ENCODE measurements at places on chromosomes 2 and 18. TPM values are rescaled to one million over a fixed set of nuclear protein-coding genes. Genes with fewer than 3 reads are reported as not detected.
A peak's percentile ranks its signal among the peaks of the same experiment; 100 is the strongest.

DNA sequence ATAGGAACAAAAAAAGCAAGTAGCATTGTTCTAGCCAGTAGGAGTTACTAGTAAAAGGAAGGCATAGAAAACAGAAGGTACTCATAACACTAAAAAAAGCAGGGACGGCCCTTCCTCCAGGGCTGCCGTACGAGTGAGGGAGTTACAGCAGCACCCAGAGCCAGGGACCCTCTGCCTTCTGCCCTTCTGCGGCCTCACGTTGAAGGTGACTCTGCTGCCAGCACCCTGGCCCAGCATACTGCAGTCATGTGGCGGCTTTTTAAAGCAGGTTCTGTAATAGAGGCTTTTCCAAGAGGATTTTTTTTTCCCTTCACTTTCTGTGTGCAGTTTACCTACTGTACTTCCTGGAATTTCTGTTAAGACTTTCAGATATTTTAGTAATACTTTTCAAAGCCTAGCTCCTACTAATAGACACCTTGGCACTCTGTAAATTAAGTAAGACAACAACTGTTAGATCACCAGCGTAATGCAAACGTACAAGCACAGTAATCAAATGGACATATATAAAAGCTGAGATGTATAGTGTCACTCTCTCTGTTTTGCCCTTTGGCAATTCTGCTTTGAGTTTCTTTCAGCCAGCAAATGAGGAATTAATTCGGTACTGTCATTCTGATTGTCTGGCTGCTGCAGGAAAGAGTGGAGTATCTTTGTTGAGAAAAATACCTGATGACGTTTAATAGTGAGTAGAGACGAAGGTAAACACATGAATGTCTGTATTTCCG is 161.5 kb downstream of the PTGR3 start:
- H3K36me3 ChIP-seq: no peaks in the 10 kb centered on the region
- H3K27ac ChIP-seq: no peak overlapping the region
- H3K27me3 ChIP-seq: no peaks in the 10 kb centered on the region
- no peak overlapping the region for H3K4me3 ChIP-seq

GRCh38 chr18:54946149-54946581 is 13.1 kb downstream of the CCDC68 start:
- H3K4me3 ChIP-seq: peak overlapping the region; percentile 58
- no peak for DNase-seq
- no peak overlapping the region for H3K27ac ChIP-seq
- no peaks in the 10 kb centered on the region for H3K36me3 ChIP-seq
- H3K27me3 ChIP-seq: no peaks in the 10 kb centered on the region

DNA sequence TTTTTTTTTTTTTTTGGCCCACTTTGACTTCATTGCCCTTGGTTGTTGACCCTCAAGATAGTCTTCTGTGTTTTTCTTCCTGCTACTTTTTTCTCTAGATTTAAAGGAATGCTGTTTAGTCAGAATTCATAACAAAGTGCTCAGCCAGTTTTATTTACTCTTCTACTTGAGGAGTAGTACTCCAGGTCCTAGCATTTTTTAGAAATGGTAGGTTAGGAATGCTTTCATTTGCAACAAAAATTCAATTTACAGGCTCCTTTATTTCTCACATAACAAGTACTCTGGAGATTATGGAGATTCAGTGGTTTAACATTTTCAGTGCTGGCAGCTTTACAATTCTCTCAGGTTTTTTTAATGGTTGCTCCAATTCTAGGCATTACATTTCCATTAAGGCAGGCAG is 58.2 kb downstream of the KIAA1328 start:
- H3K27me3 ChIP-seq: no peaks in the 10 kb centered on the region
- no peak overlapping the region for H3K4me3 ChIP-seq
- no peak for DNase-seq
- no peaks in the 10 kb centered on the region for H3K4me1 ChIP-seq
- H3K27ac ChIP-seq: no peak overlapping the region

GRCh38 chr2:445896-446295 is 158.0 kb upstream of the ALKAL2 start:
- no peak for DNase-seq
- H3K4me3 ChIP-seq: no peak overlapping the region
- no peak overlapping the region for H3K27ac ChIP-seq
- no peaks in the 10 kb centered on the region for H3K27me3 ChIP-seq
- no peaks in the 10 kb centered on the region for H3K4me1 ChIP-seq
- H3K36me3 ChIP-seq: no peaks in the 10 kb centered on the region

DNA sequence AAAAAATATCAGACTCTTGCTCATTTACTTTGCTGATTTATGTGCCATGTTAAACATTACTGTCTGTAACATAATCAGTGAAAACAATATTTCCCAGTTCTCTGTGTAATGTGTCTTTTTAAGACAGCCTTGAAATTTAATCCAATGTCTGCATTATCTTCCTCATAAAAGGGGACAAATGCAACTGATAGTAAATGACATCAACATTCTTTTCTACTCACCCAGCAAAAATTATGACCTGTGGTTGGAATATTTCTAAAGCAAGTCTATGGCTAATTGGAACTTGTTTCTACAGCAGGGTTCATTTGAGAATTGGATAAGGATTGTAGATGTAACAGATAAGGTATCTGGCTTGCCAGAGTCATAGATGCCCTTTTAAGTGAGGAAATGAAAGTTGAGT is 34.8 kb downstream of the C1D start:
- no peaks in the 10 kb centered on the region for H3K36me3 ChIP-seq
- no peak for DNase-seq
- H3K27ac ChIP-seq: no peak overlapping the region
- no peaks in the 10 kb centered on the region for H3K4me1 ChIP-seq
- H3K27me3 ChIP-seq: no peaks in the 10 kb centered on the region

DNA sequence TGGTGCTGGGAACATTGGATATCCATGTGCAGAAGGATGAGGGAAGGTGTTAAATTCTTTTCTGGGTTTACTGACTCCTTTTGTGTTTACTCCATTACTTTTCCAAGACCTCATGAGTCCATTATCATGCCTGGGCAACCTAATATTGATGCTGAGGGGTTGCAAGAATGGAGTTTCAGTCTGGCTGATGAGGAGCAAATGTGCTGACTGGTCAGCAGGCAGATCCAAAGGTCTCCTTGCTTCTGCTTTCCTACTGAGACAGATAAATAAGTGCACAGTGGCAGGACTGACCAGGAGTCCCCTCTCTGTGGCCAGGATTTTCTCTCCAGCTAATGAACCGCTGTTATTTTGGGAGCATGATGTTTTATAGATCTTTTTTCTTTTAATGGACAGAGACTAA is 43.6 kb upstream of the WIPF1 start:
- no peaks in the 10 kb centered on the region for H3K4me1 ChIP-seq
- no peak overlapping the region for H3K27ac ChIP-seq
- DNase-seq: no peak
- H3K4me3 ChIP-seq: no peak overlapping the region
- H3K27me3 ChIP-seq: no peaks in the 10 kb centered on the region

SLC19A3 gene
- polyA plus RNA-seq: 0.97 TPM

CRYGD gene
- not detected for polyA plus RNA-seq

LPIN1 gene
- 58.3 TPM for polyA plus RNA-seq

TXNDC2 gene
- not detected for polyA plus RNA-seq

PPP1R1C gene
- 1.0 TPM for polyA plus RNA-seq

All from adrenal gland (tissue), 19 donors.